ENCODE measurements at places on chromosomes 7 and 10.

DNA sequence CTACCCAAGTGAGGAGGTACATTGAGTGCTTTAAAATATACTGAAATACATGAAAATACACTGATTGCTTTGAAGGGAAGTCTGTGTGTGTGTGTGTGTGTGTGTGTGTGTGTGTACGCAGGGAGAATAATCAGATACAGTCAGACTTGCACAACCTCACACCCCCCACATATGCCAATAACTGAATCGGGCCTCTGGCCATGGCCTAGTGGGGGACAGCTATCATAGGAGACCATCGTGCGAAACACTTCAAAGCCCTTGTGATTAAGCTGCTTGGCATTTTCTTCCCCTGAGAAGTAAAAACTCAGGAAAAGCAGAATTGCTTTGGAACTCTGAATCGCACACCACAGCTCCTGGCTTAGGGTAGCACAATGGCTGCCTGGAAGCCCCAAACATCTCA is 135.1 kb downstream of the C10orf105 start:
- DNase-seq = no peak

GRCh38 chr10:127735723-127736221 is 1.2 kb upstream of the FOXI2 start:
- DNase-seq = no peak

GRCh38 chr7:156151078-156151477 is 338.8 kb upstream of the SHH start:
- no peak for DNase-seq

- no peak for DNase-seq
Measured at GRCh38 chr10:42985436-42986316, 91.2 kb upstream of the RET start.

- DNase-seq = no peak
Measured at GRCh38 chr7:12805957-12806356, 118.5 kb downstream of the ARL4A start.

DNA sequence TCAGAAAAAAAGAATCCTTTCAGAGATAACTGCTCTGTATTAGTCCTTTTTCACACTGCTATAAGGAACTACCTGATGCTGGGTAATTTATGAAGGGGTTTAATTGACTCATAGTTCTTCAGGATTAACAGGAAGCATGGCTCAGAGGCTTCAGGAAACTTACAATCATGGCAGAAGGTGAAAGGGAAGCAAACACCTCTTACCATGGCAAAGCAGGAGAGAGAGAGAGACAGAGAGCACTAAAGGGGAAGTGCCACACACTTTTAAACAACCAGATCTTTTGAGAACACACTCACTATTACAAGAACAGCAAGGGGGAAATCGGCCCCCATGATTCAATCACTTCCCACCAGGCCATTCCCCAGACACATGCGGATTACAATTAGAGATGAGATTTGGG is 114.2 kb downstream of the TES start:
- DNase-seq = peak; percentile 36

DNA sequence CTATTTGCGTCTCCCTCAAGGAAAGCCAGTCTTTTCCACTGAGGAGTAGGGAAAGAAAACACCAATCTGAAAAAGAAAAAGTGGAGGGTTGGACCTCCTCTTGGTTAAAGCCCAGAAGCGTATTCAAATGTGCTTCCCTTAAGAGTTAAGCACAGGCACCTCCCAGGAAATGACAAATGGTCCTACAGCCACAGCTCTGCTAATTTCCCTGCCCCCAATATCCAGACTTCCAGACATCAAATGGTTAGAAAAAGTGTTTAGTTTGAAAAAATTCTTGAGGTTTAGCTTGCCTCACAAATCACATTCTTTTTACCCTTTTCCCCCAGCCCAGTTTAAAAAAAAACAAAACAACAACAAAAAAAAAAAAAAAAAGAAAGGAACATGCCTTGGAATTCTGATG is 19.0 kb upstream of the COL1A2 start:
- peak; percentile 93 for DNase-seq

DNA sequence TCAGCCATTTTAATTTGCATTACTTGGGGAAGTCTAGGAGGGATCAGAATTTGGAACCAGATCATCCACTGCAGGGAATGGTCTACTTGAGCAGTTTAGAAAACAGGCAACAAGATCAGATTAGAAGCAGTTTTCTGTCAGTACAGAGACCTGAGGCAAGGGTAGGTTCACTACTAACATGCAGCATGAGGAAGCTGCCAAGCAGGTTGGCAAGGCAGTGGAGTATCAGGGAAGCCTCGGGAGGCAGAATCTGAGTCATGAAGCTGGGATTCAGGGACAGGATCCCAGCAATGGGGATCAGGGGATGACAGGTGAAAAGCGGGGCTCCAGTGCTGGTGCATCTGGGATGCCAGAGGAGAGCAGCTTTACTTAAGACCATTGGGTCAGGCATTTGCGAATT is 28.1 kb downstream of the ENO4 start:
- no peak for DNase-seq

GRCh38 chr7:44291733-44292419 is 33.5 kb downstream of the CAMK2B start:
- no peak for DNase-seq

DNA sequence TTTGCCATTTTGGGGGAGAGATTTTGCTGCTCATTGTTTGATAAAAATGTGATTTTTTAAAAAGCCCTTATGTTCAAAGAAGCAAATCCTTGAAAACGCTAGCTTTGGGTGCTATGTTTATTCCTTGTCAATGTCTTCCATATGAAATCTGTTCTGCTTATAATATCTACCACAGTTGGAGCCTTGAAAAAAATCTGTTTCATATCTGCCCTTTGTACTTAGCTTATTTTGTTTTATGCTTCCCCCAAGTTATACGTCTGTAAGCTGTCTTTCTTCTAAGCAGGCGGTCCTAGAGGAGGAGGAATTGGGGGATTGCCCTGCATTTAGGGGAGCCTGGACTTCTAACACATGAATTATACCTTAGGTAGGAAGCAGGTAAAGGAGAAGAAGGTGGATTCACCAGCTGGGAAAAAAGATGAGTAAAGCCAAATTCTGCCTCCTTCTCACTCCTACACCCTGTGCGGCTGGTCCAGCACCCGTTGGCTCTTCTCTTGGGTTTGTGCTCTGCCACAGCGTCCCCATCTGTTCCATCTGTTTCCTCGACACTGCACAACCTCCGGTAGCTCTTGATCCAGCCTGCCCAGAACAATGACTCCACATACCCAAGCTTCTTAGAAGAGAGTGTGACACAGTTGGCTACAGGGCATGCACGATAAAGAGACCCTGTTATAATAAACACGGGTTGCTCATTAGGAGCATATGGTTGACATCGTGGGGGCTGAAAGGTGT is 31.9 kb upstream of the NEUROD6 start:
- DNase-seq = no peak

Measured in ELR (cell line).